ENCODE measurements at places on chromosomes 5 and 9.
A peak's percentile ranks its signal among the peaks of the same experiment; 100 is the strongest.

- DNase-seq = no peak
Measured at GRCh38 chr5:170591054-170591453, 87.2 kb downstream of the KCNIP1 start.

- DNase-seq = no peak
Measured at GRCh38 chr5:151154931-151155774, 2.4 kb downstream of the ANXA6 start.

GRCh38 chr5:44862808-44863207 is 54.1 kb downstream of the MRPS30 start:
- peak; percentile 48 for DNase-seq

- DNase-seq = no peak
Measured at GRCh38 chr9:133730994-133731715, 7.0 kb downstream of the SARDH start.

GRCh38 chr5:180959661-180960060 is 29.0 kb upstream of the BTNL3 start:
- DNase-seq = no peak

DNA sequence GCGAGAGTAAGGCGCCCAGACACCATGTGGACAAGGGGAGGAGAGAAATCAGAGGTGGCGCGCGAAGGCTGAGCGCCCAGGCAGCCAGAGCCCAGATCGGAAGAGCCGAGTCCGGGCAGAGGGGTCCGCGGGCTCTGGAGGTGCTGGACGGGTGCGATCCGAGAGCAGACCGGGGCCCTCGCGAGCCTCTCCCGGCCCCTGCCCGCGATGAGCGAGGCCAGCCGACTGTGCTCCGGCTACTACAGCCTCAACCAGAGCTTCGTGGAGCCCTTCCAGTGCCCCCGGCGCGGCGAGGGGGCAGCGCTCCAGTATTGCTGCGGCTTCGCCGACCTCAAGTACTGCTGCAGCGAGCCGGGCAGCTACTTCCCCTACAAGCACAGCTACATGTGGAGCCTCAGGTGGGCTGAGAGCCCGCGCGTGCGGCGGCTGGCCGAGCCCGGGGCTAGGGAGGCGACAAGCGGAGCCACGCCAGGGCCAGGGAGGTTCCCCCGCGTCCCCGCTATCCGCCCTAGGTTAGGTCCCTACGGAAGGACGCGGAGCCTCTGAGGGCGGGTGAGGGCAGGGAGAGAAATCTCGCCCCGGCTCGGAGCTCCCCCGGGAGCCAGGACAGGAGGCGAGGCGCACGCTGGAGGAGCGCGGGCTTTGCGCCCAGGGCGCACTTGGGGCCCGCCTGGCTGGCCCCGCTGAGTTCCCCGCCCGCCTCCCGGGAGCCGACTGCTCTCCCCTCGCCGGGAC is at the start of gene SHISAL2B:
Gene SHISAL2B (plus strand): TSS at position 87 of the 735 bp plus-strand sequence. CDS start 121 bp downstream, at position 208.
- DNase-seq = no peak

- DNase-seq = no peak
Measured at GRCh38 chr9:119986205-119986604, 593.8 kb downstream of the CDK5RAP2 start.

DNA sequence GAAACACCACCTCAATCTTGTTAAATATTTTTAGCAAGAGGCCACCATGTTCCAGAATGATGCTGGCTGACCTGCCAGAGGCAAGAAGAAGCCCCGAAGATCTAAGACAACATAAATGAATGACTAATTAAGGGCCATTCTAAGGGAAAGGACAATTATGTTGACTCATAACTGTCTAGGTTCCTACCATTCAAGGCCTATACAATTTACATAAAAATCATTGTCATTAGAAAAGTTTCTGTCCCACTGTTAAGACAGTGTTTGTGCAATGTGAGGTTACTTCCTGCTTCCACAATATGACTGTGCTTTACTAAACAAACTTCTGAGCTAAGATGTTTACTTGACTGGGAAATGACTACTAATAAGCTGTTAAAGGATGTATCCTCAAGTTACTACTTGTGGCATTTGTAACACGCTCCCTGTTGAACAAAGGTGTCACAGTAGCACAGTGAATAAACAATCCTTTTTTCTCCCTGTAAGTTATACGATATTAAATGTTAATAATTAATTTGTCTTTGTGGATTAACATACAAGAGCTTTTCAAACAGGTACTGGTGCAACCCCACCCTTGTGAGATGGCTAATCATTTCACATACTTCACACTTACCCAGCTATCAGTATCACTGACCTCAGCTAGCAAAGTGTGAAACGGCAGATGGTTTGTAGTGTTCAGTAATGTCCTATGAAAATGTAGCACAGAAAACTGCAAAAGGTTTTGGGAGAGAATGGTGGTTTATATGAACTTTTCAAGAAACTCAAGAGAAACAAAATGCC is 195.8 kb downstream of the EFNA5 start:
- no peak for DNase-seq

GRCh38 chr9:37253377-37253937 is 133.1 kb downstream of the ZCCHC7 start:
- DNase-seq = no peak

GRCh38 chr9:136023410-136024225 is 62.4 kb upstream of the UBAC1 start:
- no peak for DNase-seq
